ENCODE measurements at places on chromosomes 16 and 17.
A peak's percentile ranks its signal among the peaks of the same experiment; 100 is the strongest.

GRCh38 chr17:27536781-27537180 is 80.5 kb downstream of the KSR1 start:
- no peak for DNase-seq

DNA sequence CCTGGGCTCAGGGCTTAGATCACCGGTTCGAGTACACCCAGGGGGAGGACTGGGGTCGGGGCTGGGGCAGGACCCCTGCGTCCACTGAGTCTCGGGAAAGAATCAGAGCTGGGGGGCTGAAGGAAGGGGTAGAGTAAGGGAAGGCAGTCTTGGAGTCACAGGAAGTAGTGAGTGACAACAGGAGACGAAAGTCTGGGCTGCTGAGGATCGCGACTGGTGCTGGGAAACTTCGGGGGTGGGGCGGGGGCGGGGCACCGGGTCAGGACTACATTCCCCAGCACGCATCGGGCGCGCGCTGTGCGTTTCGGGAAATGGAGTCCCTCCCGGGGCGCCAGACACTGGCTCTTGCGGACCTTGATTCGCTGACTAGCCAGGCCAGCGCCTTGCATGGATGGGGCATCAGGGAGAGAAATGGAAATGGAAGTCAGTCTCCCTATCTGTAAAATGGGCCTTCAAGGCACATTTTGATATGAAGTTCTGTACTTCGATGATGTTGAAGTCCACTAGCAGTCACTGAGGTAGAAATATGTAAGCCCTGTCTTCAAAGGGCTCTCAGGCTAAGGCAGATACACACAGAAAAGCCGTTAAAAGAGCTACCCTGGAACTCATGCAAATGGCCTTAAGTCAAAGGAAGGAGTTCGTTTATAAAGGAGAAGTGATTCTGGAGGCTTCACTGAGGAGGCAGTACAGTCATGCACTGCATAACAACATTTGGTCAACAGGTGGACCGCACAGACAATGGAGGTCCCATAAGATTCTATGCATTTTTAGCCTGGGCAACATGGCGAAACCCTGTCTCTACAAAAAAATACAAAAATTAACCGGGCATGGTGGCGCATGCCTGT is 697 bp downstream of the CTF1 start:
- DNase-seq: peak; percentile 59

GRCh38 chr16:75262104-75262799 is 10.8 kb upstream of the BCAR1 start:
- DNase-seq: no peak

GRCh38 chr16:12162151-12162985 is 185.8 kb downstream of the SNX29 start:
- DNase-seq: no peak

DNA sequence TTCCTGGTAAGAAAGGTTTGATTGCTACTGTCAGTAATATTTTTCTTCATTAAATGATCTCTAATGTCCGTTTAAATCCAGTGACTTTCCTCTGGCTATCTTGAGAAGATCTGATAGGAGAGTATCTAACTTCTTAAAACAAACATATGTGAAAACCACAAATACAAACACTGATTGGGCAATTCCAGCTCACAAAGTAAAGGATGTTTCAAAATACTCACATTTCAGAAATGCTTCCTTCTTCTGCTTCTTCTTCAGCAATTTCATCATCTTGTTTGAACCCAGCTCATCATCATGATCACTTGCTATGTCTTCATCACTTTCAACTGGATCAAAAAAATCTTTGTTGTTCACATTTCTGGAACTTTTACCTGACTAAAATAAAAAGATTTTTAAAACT is 64.3 kb upstream of the RBL2 start:
- DNase-seq: no peak

GRCh38 chr17:65656390-65657250 is 95.2 kb upstream of the AXIN2 start:
- no peak for DNase-seq

DNA sequence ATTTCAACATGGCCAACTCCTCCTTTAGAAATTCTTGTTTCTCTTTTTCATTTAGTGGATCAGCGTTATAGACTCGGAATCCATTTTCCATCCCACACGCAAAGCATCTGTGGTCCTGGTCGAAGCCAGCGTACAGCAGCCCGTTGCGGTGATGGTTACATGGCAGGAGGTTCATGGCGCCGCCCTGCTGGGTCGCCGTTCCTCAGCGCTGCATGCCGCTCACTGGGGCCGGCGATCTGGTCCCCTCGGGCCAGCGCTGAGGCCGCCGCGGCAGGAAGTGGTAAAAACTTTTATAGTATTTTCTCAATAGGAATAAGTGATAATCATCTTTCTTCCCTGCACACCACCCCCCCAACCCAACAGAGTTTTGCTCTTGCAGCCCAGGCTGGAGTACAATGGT is 29.9 kb upstream of the RHOT1 start:
- DNase-seq: no peak

DNA sequence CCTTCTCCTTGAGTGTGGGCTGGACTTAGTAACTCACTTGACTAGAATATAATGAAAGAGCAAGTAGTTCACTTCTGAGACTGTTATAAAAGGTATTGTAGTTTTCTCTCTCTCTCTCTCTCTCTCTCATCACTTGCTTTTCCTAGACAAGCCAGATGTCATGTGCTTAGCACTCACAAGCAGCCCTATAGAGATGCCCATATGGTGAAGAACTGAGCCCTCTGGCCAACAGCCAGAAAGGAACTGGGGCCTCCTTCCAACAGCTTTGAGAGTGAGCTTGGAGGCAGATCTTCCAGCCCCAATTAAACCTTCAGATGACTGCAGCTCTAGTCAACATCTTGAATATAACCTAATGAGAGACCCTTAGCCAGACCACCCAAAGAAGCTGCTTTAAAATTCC is 440.5 kb downstream of the GRIN2A start:
- DNase-seq: no peak

GRCh38 chr17:28394337-28395116 is 11.5 kb downstream of the SLC46A1 start:
- DNase-seq: no peak

GRCh38 chr16:27401768-27402568 is at the start of gene IL21R:
Gene IL21R (plus strand): TSS chr16:27402174. CDS start chr16:27430072, 27,898 bp downstream.
- no peak for DNase-seq

DNA sequence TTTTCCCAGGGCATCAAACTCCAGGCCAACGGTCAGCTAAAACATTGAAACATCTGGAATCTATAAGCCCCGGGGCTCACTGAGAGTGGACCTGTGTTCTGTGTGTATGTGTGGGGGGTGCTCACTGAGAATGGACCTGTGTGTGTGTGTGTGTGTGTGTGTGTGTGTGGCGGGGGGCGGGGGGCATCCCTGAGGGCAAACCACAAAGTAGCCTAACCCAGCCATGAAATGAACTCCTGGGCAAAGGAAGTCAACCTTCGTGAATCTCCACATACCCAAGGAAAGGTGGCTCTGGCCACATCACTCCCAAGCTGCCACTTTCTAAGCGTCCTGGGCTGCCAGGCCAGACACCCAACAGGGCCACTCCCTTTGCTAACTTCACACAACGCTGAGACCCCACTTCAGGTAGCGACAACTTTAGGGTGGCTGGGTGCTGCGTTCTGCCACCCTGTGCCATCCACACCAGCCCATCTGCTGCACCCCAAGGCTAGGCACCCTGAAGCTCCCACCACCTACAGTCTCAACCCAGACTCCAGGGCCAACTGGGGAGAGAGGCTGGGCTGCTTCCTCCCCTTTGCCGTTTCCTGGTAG is 1.6 kb downstream of the MAFG start:
- no peak for DNase-seq

GRCh38 chr17:46782250-46782953 is 36.1 kb downstream of the WNT3 start:
- DNase-seq: no peak

GRCh38 chr17:17067257-17067656 is 25.0 kb downstream of the MPRIP start:
- DNase-seq: no peak

DNA sequence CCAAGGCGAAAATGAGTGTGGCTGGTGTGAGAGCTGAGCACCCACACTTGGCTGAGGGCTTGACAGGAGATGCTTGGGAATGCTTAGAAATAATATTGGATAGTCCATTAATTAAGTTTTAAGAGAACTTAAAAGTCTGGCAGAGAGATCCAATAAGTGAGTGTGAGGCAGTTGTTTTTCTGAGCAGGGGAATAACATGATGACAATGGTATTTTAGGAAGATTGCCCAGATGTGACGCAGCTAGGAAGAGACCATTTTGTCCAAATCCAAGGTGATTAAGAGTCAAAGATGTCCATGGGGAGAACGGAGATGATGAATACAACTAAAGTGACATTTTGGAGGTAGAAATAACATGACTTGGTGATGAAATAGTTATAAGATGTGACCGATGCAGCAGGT is 102.8 kb upstream of the AXIN2 start:
- no peak for DNase-seq

GRCh38 chr16:11307639-11308492 is 26.7 kb upstream of the PRM1 start:
- no peak for DNase-seq

DNA sequence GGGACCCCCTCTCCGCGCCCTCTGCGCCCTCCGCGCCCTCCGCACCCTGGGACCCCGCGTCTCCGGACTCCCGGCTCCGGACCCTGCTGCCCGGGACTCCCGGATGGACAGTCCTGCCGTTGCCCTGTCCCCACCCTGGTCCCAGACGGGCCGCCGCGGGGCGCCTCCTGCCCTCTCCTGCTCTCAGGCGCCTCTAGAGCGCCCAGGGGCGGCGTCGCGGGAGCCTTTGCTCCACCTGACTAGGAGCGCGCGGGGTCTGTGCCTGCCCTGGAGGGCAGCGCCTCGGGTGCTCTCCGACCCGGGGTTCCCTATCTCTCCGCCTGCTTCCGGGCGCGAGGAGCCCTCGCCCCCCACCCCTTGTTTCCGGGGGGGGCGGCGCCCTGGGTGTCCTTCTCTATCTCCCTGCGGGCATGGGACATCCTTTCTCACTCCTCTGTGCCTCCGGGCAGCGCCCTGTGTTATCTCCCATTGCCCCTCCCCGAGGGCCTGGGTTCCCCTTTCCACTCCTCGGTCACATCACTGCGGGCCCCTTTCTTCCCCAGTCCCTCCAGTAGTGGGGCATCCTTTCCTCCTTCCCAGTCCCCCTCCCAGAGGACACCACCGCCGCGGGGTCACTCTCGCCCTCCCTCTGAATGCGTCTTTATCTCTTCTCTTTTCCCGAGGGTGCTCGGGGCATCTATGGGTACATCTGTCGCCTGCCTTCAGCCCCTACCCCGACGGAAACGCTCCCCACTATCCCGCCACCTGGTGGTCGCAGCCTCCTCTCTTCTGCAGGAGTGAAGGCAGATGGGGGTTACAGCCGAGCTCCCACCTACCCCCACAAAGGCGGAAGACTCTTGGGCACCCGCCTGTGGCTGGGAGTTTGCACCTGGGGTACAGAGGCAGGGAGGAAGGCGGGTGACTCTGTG is 875 bp downstream of the PRKCB start:
- DNase-seq: no peak

GRCh38 chr17:8405499-8406016 is 7.9 kb upstream of the RNF222 start:
- DNase-seq: no peak

DNA sequence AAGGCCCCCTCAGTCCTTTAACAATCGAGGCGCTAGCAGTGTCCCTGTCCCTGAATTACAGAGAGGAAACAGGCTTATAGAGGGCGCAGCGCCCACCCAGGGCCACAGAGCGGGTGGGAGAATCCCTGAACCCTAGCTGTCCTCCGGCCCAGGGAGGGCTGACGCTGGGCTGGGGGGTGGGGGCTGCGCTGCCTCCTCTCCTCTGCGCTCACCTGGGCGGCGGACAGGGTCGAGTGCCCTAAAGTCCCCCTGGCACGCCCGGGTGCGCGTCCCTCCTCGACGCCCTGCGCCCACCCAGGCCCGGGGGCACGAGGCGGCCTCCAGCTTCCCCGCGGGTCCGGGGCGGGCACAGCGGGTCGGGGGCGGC is 200.4 kb upstream of the N4BP1 start:
- no peak for DNase-seq

- DNase-seq: no peak
These were observed 26.0 kb downstream of the CBFB start for GRCh38 chr16:67054901-67055300.

DNA sequence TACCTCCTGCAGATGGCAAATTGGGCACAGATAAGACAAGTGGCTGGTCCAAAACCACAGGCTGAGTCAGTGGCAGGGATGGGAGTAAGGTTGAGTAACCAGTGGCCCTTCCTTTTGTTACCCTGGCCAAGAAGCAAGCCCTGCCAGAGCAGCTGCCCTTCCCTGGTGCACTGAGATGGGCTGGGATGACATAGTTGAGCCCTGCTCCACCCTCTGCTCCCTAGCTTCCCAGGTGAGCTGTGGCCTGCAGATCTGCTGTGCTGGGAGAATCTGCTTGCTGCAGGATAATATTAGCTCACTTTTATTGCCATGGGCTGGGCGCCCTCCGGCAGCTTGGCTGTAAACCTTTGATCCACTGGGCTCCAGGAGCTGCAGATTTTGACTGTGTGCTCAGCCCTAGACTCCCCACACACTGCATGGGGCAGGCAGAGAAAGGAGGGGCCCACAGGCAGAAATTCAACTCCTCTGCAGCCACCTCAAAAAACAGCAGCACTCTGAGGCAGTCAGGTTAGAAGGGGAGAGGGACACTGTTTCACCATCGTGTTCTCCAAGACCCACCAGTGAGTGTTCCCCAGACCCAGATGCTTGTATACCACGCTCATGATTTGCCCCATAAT is 101.8 kb downstream of the CBLN1 start:
- no peak for DNase-seq

DNA sequence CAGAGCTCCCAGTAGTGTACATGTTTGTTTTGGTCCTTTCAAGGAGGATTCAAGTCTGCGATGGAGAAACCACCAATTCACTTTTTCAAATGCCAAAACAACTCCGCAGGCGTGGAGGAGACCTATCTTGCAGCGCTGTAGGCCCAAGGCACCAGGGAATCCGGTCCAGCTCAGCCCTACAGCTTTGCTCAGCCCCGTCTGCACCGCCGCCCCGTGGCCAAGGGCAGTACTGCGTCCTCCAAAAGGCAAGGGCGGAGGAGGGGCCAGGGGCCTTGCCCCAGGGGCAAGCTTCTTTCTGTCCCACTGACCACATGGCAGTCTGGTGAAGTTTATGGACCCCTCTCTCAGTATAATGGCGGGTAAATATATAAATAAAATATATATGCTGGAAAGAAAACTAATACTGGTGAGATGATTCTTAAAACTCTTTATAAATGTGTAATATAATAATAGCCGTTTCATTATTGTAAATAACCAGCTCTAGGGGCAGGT is 709 bp upstream of the CD300LG start:
- peak; percentile 9 for DNase-seq

DNA sequence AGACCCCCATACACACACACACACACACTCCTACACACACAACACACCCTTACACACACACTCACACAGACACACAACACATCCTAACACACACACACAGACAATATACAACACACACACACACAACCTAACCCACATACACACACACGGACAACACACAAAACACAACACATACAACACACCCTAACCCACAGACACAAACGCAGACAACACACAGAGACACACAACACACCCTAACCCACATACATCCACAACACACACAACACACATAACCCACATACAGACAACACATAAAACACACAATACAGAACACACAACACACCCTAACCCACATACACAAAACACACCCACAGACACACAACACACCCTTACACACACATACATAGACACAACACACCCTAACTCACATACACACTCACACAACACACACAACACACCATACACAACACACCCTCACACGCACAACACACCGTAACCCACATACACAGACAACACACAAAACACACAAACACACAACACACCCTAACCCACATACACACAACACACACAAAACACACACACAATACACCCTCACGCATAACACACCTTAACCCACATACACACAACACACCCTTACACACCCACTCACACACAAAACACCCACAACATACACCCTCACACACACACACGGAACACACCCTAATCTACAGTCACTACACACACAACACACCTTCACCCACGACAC is 4.4 kb downstream of the ASGR1 start:
- no peak for DNase-seq
